ENCODE measurements at places on chromosomes 5 and 9. TPM values are rescaled to one million over a fixed set of nuclear protein-coding genes. Genes with fewer than 3 reads are reported as not detected.

The KCNV2 gene
- total RNA-seq, result not detected

- no peaks in the 10 kb centered on the region for H3K36me3 ChIP-seq
- H3K4me1 ChIP-seq, result no peaks in the 10 kb centered on the region
- H3K4me3 ChIP-seq, result no peak overlapping the region
- no peak for DNase-seq
These were observed 139.2 kb upstream of the SMARCA2 start for GRCh38 chr9:1875921-1876448.

The SEMA5A gene
- total RNA-seq, result 43.2 TPM

- H3K27ac ChIP-seq, result no peak overlapping the region
- no peaks in the 10 kb centered on the region for H3K27me3 ChIP-seq
- DNase-seq, result no peak
- peaks cover 10% of the 10 kb centered on the region for H3K4me1 ChIP-seq
- no peaks in the 10 kb centered on the region for H3K36me3 ChIP-seq
These were observed 109.4 kb downstream of the CDC42SE2 start for GRCh38 chr5:131373265-131373664.

GRCh38 chr5:138648841-138649240 lies 73.6 kb upstream of the HSPA9 start:
- DNase-seq, result no peak
- H3K4me3 ChIP-seq, result no peak overlapping the region
- H3K27ac ChIP-seq, result no peak overlapping the region
- H3K36me3 ChIP-seq, result no peaks in the 10 kb centered on the region

DNA sequence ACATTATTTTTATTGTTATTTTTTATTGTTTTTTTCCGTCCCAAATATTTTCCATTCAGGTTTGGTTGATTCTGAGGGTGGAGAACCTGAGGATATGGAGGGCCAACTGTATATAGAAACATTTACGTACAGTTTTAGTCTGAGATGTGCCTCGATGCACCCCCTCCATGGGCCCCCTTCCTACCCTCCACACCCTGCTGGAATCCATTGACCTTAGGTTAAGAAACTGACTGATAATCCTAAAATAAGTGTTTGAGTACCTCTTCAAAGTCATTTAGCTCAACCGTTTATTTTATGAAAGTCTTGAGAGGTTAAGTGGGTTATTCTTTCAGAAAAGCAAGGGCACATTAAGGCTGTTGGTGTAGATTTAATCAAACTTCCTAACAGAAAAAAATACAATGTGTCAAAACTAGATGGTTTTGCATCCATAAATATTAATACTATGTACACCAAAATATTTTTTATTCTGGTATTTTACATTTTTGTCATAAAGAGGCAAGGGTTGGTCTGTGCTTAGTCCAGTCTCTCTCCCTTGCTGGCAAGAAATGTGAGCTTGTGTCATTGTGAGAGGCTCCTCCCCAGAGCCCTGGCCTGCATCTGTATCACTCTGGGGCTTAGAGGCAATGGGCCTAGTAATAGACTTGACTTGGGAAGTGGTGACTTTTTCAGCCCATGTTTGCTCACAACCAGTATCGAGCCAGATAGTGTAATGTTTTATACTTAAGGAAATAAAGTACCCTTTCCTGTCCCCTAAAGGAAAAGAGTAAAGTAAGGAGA lies 15.7 kb downstream of the MTRR start:
- no peaks in the 10 kb centered on the region for H3K4me1 ChIP-seq
- H3K27me3 ChIP-seq, result no peaks in the 10 kb centered on the region
- no peak for DNase-seq
- peaks cover 85% of the 10 kb centered on the region for H3K36me3 ChIP-seq

The AQP7 gene
- total RNA-seq, result 150 TPM

GRCh38 chr5:73693573-73694061 lies 67.6 kb downstream of the ARHGEF28 start:
- peak overlapping the region; percentile 11 for H3K27ac ChIP-seq
- no peaks in the 10 kb centered on the region for H3K36me3 ChIP-seq
- no peaks in the 10 kb centered on the region for H3K27me3 ChIP-seq
- peaks cover 7% of the 10 kb centered on the region for H3K4me1 ChIP-seq
- no peak overlapping the region for H3K4me3 ChIP-seq
- no peak for DNase-seq

DNA sequence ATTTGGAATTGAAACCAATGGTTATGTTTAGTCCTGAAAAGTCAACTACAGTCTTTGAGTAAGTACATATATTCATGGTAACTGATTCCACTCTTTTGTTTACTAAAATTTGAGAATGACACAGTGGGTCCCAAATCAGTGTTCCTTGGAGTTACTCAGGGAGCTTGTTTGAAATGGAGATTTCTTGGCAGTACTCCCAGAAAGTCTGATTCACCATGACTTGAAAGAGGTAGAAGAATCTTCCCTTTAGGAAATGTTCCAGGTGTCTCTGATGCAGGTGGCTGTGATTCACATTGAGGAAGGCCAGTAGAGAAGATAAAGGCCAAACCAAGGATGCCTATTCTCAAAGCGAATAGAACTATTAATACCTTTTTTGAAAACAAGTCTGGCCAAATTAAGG lies 1078.3 kb downstream of the CDH12 start:
- H3K4me1 ChIP-seq, result no peaks in the 10 kb centered on the region
- no peak overlapping the region for H3K4me3 ChIP-seq
- no peak overlapping the region for H3K27ac ChIP-seq
- DNase-seq, result no peak

The CCDC192 gene
- not detected for total RNA-seq

DNA sequence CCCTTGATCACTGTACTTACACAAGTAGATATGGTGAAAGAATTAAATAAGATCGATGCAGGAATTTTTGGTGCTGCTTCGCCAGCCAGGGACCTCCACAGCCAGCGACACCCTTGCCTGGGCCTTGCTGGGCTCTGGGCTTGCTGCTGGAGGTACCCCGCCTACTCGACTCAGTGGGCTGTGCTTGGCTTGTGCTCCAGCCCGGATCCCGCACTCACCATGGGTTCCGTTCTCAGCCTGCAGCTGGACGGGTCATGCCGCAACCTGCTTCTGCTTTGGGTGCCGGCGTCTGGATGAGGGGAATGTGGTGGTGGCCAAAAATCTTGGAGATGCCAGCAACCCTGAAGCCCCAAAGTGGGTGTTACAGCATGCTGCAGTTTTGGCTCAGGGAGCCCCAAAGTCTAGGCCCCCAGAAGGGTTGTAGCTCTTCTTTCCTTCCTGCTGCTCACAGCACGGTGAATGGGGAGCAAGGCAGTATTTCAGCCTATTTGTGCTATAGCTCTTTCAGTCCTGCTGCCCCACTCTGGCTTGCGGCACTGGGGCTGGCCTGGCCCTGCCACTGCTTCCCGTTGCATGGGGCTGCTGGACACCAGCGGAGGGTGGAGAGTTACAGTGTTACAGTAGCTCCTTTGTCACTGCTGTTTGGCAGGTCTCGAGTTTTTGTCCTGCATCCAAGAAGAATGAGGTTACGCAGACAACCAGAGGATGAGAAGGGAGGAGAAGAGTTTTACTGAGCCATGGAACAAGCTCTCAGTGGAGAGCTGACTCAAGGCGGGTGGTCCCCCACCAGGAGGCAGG lies 48.0 kb downstream of the TARS1 start:
- H3K36me3 ChIP-seq, result no peaks in the 10 kb centered on the region
- H3K27me3 ChIP-seq, result no peaks in the 10 kb centered on the region
- DNase-seq, result no peak
- no peak overlapping the region for H3K27ac ChIP-seq
- no peaks in the 10 kb centered on the region for H3K4me1 ChIP-seq
- H3K4me3 ChIP-seq, result no peak overlapping the region

- H3K27me3 ChIP-seq, result no peaks in the 10 kb centered on the region
- peak overlapping the region; percentile 95 for H3K27ac ChIP-seq
- peaks cover 70% of the 10 kb centered on the region for H3K4me1 ChIP-seq
- DNase-seq, result peak; percentile 88
These were observed 63.7 kb upstream of the ANGPTL2 start for GRCh38 chr9:127185931-127186781.

- no peak for DNase-seq
- H3K4me3 ChIP-seq, result no peak overlapping the region
- H3K4me1 ChIP-seq, result peaks cover 20% of the 10 kb centered on the region
- H3K27me3 ChIP-seq, result peaks cover 88% of the 10 kb centered on the region
- no peak overlapping the region for H3K27ac ChIP-seq
These were observed 92.9 kb downstream of the LMX1B start for GRCh38 chr9:126706698-126707053.

DNA sequence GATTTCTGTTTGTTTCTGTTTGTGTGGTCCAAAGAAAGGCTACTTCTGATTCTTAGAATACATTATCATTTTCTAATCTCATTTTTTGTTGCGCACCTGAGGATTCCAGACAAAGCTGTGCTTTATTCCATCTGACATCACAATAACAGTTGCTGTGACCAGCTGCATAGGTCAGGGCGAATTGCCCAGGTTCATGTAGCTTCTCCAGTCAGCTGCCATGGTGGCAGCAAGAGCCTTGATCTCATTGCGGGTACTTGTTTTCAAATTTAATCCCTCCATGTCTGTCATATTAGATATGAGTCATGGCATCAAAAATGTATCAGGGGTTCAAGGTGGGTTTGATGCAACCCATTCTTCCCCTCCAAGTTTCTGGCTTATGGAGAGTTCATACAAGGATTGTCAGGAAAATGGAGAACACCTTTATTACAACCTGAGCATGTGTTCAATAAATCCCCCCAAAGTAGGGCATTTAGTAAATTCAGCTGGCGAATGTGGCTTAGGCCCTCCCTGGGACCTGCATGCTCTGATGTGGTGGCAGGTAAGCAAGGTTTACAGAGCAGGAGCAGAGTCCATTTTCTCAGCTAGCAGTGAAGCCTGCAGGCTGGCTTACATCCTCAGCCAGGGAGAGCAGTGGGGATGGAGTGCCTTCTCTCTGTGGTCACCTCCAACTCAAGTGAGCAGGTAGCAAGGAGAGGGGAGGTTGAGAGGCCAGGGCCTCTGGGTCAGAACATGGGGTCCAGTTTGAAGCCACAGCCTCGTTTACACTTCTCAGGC lies 13.9 kb downstream of the CAVIN4 start:
- H3K4me3 ChIP-seq, result no peak overlapping the region
- no peak overlapping the region for H3K27ac ChIP-seq
- H3K4me1 ChIP-seq, result peaks cover 16% of the 10 kb centered on the region
- no peak for DNase-seq
- H3K36me3 ChIP-seq, result no peaks in the 10 kb centered on the region
- H3K27me3 ChIP-seq, result no peaks in the 10 kb centered on the region

- no peaks in the 10 kb centered on the region for H3K27me3 ChIP-seq
- no peak overlapping the region for H3K4me3 ChIP-seq
- no peak overlapping the region for H3K27ac ChIP-seq
- no peak for DNase-seq
These were observed 60.2 kb downstream of the WNK2 start for GRCh38 chr9:93244101-93244500.

DNA sequence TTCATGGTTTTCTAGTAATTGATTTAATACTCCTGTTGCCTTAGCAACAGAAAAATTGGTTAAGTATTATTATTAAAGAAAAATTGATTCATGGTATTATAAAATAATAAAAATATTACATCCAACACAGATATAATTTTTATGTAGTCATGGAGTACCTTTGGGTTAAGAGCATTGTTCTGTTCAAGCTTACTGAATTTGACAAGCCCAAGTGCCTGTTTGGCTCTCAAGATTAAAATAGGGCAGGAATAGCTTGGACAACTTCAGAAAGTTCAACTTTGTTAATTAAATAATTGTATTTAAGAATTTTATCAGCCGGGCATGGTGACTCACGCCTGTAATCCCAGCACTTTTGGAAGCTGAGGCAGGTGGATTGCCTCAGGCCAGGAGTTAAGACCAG lies 82.0 kb downstream of the NIPBL start:
- peaks cover 36% of the 10 kb centered on the region for H3K36me3 ChIP-seq
- DNase-seq, result no peak
- no peaks in the 10 kb centered on the region for H3K27me3 ChIP-seq
- H3K4me3 ChIP-seq, result no peak overlapping the region

- no peak overlapping the region for H3K4me3 ChIP-seq
- no peaks in the 10 kb centered on the region for H3K27me3 ChIP-seq
- DNase-seq, result no peak
- no peak overlapping the region for H3K27ac ChIP-seq
These were observed 112.2 kb upstream of the SMC2 start for GRCh38 chr9:103981912-103982311.

- H3K27ac ChIP-seq, result no peak overlapping the region
- H3K4me3 ChIP-seq, result no peak overlapping the region
- no peaks in the 10 kb centered on the region for H3K27me3 ChIP-seq
- H3K4me1 ChIP-seq, result peaks cover 9% of the 10 kb centered on the region
These were observed 57.6 kb upstream of the GRAMD2B start for GRCh38 chr5:126365446-126366198.

DNA sequence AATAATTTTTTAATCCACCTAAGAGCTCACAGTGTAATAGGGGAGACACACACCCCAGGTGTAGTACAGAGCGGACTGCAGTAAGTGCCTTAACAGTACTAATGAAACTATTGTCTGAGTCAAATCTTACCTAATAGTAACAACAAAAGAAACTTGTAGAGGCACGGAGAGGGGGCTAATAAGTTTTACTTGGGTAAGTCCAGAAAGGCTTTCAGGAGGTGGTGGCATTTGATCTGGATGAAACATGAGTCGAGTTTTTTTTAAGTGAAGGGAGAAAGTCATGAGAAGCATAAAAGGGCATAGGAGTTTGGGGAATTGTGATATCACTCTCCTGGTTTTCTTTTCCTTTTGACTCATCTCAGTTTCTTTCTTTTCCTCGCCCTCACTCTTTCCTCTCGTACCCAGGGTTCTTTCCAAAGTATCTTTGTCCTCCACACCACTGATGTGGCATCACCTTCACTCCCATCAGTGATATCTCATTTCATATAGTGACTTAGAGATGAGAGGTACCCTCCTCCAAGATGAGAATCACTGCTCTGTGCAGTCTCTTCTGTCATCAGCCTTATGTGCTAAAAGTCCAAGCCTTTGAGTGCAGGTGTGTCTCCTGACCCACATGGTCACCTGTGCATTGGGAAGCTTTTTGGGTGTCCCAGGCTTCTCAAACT lies 2.0 kb downstream of the CTNNA1 start:
- H3K4me1 ChIP-seq, result peaks cover 71% of the 10 kb centered on the region
- peaks cover 20% of the 10 kb centered on the region for H3K36me3 ChIP-seq
- DNase-seq, result no peak
